ENCODE measurements at places on chromosomes 6 and 20.
A peak's percentile ranks its signal among the peaks of the same experiment; 100 is the strongest.

DNA sequence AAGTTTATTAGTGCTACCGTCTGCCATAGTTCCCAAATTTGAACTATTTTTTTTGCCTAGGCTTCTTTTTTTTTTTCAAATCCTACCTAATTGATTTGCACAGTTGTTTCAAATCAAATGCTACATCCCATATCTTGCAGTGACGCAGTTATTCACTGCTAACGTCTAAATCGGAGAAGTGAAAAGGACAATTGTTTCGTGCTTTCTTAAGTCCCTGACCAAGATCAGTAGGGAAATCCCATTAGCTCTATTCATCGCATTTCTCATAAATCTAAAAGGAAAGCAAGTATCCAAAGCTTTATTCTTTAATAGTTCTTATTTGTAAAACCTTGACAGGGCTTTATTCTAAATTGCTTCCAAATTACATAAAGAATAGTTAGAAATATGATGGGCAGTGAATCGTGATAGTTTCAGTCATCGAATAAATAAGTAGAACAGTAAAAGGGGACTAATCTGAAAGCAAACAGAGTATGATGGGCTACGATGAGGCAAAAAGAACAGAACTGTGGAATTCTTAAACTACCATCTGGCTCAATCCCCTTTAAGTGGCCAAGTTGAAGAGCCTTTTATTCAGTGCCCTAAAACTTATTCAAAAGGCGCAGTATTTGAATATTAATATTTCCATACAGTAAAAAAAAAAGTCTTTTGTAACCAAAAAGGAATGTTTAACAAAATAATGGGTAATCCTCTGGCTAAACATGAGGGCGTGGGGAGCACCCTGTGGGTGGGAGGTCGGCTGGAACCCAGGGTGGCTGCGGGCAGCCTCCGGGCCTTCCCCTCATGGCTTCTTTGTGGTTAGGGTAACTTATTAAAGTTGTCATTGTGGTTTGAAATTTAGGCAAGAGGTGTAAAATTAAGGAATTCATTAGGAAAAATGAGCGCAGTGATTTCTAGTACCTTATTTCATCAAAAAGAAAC is 3.0 kb upstream of the ARID1B start:
- no peak for DNase-seq

DNA sequence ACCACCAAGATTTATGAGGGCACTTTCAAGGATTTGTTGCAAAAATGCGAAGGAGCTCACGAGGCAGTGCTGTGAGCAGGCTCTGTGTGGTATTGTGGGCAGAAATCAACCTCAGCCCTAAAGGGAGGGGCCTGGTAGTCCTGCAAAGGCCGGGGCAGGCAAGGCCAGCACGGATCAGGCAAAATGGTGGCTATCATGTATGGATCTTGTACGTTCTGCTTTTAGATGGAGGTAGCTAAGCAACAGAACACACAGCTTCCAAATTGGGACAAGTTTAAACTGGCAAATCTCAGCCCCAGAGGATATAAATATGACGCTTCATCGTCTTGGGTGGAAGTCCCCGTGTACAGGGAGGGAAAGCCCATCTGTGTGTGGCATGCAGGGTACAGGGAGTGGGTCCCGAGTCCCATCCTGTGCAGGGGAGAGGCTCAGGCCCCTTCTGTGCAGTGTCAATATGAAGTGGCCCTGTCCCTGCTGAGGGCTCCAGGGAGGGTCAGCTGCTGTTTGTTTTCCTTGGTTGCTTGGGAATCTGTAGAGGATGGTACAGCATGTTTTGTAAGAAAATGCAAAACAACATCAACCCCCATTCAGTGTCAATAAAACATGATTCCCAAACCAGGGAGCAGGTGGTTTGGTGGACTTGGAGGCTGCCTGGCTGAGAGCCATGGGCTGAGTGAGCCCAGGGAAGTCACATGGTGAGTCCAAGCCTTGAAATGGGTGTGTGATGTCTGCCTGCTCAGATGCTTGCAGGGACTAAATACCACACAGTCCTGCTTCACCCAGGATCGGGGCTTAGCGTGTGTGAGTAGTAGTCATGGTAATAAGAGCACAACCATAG is 113.0 kb downstream of the SYCP2 start:
- DNase-seq = peak; percentile 57

DNA sequence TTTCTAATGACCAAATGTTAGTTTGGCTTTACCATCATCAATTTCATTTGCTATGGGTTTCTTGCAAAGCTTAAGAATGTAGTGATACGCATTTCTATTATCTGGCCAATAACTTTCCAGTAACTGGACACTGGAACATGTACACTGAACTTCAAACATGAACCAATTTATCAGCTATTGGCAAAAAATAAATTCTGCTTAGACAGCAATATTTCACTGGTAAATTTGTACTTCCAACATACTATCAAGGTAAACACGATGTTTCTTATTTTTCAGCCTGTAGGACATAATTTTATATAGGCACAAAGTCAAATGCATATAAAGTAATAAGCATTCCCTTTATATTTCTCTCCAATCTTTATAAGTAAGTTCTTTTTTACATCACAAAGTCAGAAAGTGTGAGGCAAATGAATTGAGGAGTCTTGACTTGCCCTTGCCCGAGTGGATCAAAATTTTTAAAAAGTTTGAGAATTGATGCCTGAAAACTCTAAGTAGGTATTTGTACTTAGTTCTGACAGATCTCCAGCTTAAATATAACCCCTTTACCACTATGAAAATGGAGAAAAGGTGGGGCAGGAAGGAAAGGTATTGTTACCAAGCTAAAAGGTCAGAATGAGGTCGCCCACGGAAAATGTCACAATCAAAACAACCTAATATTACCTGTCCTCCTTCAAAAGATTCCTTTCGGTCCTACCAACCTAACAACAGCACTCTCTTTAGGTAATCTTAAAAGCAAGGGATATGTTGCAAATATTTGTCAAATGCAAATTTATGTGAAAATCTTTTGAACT is 41.3 kb downstream of the STK38 start:
- no peak for DNase-seq

DNA sequence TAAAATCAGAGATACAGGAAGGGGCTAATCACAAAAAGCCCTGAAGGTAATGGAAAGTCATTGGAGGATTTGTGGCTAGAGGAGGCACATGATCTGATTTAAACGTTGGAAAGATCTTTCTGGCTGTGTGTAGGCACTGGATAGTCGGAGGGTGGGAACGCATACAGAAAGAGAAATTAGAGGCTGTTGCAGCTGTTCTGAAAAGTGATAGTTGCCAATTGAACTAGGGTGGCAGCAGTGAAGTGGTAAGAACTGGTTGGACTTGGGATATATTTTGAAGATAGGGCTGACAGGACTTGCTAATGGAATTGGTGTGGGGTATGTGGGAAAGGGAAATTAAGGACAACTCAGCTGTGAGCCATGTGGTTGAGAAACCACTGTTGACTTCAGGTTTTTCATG is 223.6 kb downstream of the OGFRL1 start:
- DNase-seq = no peak

- no peak for DNase-seq
These were observed 21.0 kb downstream of the SLC13A3 start for GRCh38 chr20:46630306-46630705.

GRCh38 chr6:5459346-5459745 is 198.0 kb downstream of the FARS2 start:
- DNase-seq = no peak

- DNase-seq = no peak
These were observed 22.2 kb upstream of the TXLNB start for GRCh38 chr6:139313784-139314545.

GRCh38 chr6:159594750-159595117 is 98.3 kb downstream of the SOD2 start:
- DNase-seq = no peak

Data from occipital lobe (tissue), 3 donors.